ENCODE measurements at places on chromosomes 4 and X.

DNA sequence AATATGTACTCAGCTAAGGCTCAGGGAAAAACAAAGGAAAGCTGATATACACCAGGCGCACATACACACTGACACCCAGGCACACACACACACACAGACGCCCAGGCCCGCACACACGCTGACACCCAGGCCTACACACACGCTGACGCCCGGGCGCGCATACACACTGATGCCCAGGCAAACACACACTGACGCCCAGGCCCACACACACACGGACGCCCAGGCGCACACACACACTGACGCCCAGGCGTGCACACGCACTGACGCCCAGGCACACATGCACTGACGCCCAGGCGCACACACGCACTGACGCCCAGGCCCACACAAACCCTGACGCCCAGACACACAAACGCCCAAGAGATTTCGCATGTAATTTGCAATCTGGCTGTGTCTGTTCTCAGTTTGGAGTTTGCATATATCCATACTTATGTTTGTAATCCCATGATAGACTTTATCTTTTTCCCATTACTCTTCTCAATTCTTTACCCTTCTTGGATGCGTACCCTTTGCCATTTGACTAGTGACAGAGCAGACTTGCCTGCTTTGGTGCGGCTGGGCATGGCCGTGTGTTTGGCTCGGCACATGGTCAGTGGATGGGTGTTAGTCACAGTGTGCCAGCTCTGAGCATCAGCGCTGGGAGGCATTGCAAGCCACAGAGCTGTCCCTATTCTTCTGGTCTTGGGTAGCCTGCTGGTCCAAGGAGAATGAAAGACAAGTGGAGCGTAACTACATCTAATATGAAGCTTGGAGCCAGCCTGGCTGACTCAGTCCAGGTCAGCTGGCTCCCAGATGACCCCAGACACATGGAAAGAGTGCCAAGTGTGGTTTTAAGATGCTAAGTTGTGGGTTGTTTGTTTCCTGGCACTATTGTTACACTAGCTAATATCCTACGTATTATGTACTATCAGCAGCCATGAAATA is 632.4 kb upstream of the ZFP42 start:
- no peak for DNase-seq

- no peak for DNase-seq
These were observed 279.0 kb upstream of the GK2 start for GRCh38 chr4:79687006-79687405.

- DNase-seq: no peak
These were observed 137.8 kb upstream of the DUSP21 start for GRCh38 chrX:44705817-44706551.

DNA sequence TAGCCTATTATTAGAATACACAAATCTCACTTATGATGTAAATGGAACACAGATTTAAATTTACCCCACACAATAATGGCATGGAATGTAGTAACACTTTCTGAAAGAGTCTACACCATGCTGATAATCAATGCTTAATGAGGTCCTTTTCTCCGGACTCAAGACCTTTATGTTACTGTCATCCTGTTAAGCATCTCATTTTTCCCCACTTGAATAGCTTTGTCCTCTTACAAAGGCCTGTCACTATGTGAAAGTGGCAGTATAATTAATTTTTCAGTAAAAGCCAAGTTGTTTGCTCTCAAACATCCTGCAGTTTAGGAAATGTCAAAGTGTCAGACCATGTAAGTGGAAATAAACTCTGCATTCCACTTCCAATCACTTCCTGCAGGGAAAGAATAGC is 96.4 kb downstream of the GPC3 start:
- DNase-seq: no peak

DNA sequence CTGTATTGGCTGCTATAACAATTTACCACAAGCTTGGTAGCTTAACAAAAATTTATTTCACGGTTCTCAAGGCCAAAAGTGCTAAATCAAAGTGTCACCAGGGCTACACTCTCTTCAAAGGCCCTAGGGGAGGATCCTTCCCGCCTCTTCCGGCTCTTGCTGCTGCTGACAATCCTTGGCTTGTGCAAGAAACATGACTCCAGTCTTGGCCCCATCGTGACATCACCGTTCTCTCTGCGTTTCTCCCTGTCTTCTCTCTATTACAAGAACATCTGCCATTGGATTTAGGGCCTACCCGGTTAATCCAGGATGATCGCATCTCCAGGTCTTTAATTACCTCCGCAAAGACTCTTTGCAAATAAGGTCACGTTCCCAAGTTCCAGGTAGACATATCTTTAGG is 10.4 kb upstream of the CLCN4 start:
- no peak for DNase-seq

DNA sequence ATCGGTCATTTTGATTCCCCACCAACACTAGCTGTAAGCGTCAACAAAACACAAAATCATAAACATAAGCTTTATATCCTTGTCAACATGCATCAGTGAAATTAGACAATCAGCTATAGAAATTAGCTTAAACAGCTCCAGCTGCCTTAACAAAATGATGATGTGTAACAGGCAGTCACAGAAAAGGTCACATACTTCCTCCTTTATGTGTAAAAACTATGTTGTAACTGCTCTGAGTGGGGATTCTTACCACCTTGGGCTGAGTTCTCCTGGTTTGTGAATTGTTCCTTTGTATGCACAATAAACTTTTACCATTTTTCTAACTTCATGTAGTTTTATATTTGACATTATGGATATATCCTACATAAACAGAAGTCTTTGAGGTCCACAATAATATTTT is 73.9 kb upstream of the MAP9 start:
- no peak for DNase-seq

DNA sequence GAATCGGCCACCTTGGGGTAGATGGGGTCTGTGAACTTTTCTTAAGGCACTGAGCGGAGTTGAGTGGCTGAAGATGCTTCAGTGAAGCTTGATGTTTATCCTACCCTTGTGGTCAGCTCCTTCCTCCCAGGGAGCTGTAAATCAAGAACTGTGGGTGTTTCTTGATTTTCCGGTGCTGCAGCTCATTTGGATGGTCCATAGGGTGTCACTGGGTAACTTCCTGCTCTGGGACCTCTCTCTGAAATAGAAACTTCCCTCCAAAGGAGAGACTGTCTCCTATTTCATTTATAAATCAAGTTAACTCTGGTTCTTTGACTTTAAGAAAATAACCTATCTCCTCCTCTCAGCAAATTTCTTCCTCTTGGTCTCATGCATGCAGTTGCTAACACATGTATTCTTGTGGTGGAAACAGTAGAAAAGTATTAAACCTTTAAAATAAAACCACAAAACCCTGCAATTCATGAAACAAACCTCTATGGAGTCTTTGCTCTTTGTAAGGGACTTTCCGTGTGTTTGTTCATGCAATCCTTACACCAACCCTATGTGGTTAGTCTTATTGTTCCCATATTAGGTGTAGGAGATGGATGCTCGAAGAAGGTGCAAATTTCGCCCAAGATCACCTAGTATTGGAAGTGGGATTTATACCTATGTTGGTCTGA is 110.3 kb downstream of the SHROOM3 start:
- no peak for DNase-seq

All from substantia nigra (tissue), 51 donors.